ENCODE measurements at places on chromosomes 2 and 18. TPM values are rescaled to one million over a fixed set of nuclear protein-coding genes. Genes with fewer than 3 reads are reported as not detected.

- DNase-seq: no peak
These were observed 473.9 kb upstream of the SYT4 start for GRCh38 chr18:43751203-43751602.

Gene SCYGR4
- not detected for total RNA-seq

Gene MBD1
- total RNA-seq: 50.3 TPM

Gene RAB17
- 0.54 TPM for total RNA-seq

- DNase-seq: peak; percentile 53
These were observed 135.9 kb downstream of the ABCA12 start for GRCh38 chr2:215002500-215002899.

Gene FOXD4L1
- 0.16 TPM for total RNA-seq

Gene RAD51AP2
- not detected for total RNA-seq

DNA sequence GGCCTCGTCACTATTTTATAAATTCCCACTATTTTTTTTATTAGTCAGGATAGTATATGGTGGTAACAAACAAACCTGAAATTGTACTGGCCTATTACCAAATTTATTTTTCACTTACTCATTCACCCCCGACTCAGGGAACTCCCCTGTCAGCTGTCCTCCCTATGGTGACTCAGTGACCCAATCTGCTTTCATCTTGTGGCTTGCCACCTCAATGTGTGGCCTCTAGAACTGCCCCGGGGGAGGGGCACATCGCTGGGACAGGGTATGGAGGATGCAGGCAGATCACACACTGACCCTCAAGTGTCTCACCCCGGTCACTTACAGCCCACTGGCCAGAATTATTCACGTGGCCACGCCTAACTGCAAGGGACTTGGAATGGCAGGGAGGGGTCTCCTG lies 71.6 kb downstream of the ACTR2 start:
- peak; percentile 27 for DNase-seq

- no peak for DNase-seq
These were observed 117.0 kb downstream of the GRB14 start for GRCh38 chr2:164504253-164504652.

Gene CRACDL
- total RNA-seq: not detected

GRCh38 chr18:3255611-3256165 lies 6.2 kb upstream of the MYL12B start:
- DNase-seq: no peak

GRCh38 chr18:51361130-51361860 lies 163.8 kb upstream of the MEX3C start:
- peak; percentile 43 for DNase-seq
